ENCODE measurements at places on chromosomes 16 and 17.

- DNase-seq = no peak
Observed at GRCh38 chr16:1309888-1310831, 724 bp downstream of the UBE2I start.

DNA sequence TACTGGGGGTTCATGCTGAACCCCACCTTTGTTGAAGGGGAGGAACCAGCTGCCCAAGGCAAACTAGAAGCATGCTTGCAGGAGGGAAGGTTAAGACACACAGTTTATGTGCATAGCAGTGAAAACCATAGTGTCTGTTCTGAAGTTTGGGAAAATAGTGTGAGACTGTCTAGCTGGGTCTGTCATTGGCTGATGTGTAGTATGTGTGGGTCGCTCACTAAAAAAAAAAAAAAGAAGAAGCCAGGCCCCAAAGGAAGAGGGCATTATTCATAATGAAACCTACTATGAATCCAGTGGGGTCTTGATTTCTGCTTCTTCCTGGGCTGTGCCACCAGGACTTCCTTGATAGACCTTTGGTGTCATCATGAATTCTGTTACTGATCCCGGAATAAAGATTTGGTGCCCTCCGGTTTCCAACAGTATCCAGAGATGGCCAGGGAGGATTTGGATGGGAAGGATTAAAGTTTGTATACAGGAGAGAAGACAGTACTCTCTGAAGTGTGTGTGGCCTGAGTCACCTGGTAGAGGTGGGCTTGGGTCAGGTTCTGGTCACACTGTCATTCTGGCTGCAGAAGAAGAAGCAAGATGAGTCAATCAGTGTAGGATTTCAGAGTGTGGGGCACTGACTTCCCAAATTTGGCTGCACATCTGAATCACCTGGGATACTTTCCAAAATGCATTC lies 220.3 kb downstream of the PRKCA start:
- DNase-seq = no peak

DNA sequence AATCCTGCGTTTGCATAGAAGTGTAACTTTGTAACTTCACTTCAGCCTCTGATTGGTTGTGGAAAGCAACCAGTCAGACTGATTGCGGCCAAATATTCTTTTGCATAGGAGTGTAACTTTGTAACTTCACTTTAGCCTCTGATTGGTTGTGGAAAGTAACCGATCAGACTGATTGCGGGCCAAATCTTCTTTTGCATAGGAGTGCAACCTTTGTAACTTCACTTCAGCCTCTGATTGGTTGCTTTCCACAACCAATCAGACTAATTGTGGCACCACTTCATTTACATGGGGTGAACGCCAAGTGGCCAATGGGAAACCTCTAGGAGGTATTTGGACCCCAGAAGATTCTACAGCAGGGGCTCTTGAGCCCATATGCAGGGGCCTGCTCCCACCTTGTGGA lies 1.8 kb upstream of the TMEM98 start:
- no peak for DNase-seq

- DNase-seq = peak; percentile 58
Observed at GRCh38 chr17:69609473-69610305, 195.2 kb downstream of the MAP2K6 start.

DNA sequence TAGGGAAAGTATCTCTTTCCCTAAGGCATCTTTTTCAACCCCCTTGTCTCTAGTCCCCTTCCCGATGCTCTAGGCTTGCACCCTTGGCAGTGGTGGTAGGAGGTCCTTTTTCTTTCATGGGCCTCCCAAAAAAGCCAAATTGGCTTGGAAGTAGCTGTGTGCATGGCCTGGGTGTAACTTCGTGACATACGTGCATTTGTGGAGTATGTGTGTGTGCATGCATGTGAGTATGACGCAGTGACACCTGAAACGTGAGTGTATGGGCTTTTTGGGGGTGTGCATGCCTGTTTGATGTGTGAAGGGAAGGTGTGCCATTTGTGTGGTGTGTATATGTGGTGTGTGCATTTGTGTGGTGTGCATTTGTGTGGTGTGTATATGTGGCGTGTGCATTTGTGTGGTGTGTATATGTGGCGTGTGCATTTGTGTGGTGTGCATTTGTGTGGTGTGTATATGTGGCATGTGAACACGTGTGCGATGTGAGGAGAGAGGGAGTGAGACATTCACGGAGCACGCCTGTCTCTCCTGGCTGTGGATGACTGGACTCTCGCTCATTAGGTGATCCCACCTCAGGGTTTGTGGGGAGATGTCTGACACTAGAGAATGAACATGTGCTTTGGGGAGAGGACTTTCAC lies 15.7 kb downstream of the IGFBP4 start:
- DNase-seq = no peak

GRCh38 chr17:78253946-78254672 lies 22.7 kb downstream of the TMEM235 start:
- DNase-seq = peak; percentile 84

DNA sequence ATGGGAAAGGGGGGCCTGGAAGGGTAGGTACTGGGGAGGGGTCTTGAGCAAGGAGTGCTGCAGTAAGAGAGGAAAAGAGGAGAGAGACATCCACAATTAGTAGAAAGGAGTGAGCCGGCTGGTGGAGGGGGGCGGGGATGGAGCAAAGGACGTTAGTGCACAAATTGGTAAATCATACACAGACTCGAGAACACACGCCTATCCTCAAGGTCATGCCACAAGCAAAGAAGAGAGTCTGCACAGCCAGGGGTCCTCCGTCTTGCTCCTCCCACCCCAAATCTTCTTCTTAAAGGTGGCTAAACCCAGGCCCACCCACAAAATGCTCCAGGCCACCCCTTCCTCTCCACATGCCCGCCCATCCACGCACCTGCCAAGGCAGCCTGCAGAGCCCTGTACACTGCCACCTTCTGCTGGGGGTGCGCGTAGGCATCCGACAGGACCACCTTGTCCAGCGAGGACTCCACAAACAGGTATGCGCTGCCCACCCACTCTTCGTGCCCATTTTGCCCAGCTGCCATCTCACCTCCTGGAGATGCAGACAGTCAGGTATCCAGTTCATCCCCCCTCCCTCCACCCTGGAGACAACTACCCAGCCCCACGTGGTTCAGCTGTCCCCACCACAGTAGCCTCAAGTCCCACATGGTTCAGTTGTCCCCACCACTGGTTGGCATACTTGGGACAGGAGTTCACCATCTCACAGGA lies 3.4 kb downstream of the TRADD start:
- no peak for DNase-seq

GRCh38 chr17:48642059-48642842 lies 16.1 kb upstream of the HOXB9 start:
- DNase-seq = no peak

DNA sequence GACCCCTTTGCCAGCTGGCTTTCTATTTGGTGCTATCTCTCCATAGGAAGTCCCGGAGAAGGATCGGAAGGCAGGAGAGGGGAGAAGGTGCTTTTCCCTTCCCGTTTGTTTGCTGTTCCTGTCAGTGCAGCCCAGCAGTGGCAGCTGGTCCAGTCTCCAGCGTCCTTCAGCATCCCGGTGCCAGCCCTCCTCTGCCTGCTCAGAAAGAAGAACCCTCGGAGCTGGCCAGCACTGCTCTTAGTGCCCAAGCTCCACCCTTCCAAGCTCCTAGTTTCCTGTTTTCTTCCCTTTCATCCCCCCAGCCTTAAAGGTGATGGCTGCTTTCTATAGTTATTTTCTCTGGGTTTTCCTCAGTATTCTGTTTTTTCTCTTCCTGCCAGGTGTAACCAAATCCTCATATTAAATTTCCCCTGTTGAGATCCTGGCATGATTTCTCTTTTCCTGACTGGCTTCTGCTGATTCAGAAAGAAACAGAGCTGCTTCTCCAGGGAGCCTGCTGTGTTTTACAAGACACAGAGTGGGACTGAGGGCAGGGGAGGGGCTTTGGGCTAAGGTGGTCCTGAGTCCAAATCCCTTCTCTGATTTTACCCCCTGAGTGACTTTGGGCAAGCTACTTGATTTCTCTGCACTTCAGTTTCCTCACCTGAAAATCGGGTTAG lies 186.8 kb downstream of the COPRS start:
- DNase-seq = peak; percentile 50

DNA sequence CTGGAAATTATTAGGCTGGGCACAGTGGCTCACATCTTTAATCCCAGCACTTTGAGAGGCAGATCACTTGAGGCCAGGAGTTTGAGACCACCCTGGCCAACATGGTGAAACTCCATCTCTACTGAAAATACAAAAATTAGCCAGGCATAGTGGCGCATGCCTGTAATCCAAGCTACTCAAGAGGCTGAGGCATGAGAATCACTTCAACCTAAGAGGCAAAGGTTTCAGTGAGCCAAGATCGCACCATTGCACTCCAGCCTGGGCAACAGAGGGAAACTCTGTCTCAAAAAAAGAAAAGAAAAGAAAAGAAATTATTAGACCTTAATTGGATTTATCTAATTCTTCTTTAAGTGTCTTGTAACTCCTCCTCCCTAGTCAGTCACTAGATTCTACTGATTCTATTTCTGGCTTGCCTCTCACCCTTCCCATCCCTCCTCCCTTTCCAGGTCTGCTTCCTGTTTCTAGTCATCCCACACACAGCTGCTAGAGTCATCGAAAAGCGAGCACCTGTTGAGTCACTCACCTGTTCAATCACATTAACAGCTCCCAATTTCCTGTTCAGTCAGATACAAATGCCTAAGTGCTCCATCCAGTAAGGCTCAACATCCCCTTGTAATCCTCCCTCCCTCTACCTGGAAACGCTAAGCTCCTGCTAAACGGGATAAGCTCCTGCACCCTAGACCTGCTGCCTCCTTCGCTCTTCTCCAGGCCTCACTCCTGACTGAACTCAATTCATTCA lies 34.6 kb downstream of the ERN1 start:
- DNase-seq = no peak

DNA sequence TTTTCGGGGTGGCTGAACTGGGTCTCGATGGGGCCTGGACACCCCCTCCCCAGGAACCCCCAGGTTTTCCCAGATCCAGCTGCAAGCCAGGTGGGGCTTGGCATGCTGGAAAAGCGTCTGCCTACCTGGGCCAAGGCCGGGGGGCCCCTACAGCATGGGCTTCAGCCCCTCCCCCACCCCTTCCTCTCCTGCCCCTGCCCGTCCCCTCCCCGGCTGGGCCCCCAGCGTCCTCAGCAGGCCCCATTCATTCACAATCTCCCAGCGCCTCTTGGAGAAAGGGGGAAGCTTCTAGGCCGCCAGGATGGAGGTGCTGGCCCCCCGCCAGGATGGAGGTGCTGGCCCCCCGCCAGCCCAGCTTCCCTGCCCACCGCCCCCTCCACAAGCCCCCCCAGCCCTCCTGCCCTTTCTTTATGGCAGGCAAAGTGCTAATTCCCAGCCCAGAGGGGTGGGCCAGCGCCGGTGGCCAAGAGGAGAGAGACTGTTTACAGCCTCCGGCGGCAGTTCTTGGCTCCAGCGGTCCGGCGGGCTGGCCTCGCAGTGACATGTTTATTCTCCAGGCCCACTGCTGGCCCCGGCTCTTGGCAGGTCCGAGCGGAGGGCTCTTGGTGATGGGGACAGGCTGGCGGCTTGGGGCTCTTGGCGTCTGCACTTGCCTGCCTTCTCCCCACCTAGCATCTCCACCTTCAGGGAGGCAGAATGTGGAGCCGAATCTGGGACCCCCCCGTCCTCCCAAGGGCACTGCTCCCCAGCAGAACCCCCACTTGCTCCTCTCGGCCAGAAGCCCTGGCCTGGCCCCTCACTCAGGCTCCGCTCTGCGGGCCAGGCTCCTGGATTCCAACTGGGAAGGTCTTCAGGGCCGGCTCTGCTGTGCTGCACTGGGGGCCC lies 94.4 kb upstream of the CIBAR2 start:
- peak; percentile 75 for DNase-seq

DNA sequence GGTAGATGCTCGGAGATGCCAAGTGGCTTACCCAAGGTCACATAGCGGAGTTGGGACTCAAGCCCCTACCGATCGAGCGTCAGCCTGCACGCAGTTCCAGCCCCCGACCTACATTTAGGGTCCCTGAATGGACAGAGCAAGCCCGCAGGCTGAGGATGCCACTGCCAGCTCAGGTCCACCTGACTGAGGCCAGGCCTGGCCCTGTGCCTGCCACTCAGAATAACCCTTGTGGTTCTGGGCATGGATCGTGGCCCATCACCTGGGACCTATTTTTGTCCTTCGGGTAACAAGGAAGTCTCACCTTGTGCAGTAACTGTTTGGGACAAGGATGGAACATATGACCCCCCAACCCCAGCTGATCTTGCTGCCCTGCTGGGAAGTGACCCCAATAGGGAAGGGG lies 17.1 kb downstream of the CDH16 start:
- peak; percentile 86 for DNase-seq

DNA sequence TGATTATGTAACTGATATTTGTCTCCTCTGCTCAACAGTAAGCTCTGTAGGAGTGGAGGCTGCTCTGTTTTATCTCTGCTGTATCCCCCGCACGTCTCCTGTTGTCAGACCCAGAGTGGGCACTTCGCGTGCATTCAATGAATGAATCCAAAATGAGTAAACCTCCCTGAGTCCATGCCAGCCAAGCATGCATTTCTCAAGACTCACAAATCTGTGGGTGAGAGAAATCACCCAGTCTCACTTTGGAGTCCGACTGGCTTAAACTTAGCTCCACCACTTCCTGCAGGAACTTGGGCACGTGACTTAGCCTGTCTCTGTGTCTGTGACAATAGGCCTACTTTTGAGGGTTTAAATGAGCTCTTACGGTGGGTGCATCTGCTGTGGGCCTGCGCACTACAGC lies 3.7 kb downstream of the PNPO start:
- no peak for DNase-seq

DNA sequence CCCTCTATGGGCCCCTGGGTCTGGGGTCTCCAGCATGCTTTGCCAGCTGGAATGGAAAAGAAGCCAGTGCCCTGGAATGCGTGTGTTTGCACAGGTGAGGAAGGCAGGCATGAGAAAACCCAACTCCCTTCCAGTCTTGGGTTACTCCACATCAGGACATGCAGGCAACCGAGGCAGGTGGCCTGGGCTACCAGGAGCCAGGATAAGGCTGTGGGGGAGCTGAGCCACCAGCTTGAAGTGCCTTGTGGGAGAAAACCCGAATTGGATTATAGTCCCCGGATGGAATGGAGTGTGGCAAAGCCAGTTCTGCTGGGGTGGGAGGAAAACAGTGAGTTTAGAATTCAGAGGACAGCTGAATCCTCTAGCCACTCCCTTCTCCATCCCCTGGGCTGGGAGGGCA lies 7.2 kb downstream of the SRCIN1 start:
- peak; percentile 98 for DNase-seq

GRCh38 chr16:78045865-78046581 lies 23.7 kb downstream of the CLEC3A start:
- DNase-seq = peak; percentile 53

- DNase-seq = no peak
Observed at GRCh38 chr17:78432226-78433012, 54.0 kb downstream of the PGS1 start.
